Lung microvascular endothelial cell (primary cell): ENCODE measurements at places on chromosomes 3 and 15. TPM values are rescaled to one million over a fixed set of nuclear protein-coding genes. Genes with fewer than 3 reads are reported as not detected.

DNA sequence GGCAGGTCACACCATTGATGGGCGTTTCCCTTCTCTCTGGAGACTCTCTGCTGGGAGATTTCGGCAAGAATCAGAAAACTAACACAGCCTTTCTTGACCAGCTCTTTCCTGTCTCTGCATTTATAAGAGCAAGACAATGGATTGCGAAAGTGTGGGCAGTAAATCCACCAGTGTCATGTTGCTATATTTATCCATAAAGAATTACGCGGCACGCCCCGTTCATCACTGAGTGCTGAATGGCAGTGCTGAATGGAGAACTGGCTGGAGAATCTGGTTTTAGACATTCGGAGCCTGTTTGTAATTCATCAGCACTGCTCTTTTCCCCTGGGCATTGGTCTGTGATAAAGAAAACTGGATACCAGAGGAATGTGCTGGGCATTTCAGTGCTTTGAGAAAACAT is 2.0 kb upstream of the CEMIP start:
- peak; percentile 61 for DNase-seq

Gene LRRN1
- total RNA-seq, result not detected in 2 replicates

GRCh38 chr3:135125171-135125801 is 330.2 kb downstream of the EPHB1 start:
- DNase-seq, result peak; percentile 35

GRCh38 chr3:127820221-127820825 is 2.0 kb downstream of the MGLL start:
- peak; percentile 17 for DNase-seq

GRCh38 chr15:97045666-97046421 is 715.3 kb downstream of the NR2F2 start:
- DNase-seq, result no peak

DNA sequence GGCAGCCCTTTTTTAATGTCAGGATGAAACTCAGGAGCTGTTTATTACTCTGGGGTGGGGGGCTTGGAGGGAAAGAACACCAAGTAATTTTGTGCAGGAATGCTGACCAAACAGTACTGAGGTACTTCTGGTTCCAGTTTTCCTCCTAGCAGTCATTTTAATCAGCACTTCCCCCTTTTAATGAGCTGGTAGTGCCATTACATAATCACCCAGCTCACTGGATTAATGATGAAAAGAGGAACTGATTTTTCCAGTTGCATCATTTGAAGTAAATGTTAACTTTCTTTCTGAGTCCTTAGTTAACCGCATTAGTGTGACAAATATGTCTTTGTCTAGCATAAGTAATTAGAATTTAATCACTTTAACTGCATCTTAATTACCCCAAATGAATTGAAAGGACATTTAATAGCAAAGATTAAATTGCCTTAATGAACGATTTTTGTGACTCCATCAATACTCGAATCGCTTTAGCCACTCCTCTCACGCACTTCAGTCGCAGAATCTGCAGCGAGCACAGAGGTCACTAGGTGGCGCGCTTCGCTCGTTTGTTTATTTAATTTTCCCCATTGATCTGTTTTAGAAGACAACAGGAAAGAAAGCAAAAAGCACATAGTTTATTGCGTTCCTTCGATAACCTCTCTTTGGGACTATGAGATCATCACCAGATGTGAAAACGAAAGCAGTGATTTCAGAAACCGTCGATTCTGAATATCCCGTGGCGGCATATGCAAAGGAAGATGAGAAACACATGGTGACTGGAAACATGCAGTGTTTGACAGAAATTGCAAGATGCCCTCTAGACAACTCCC is 9.8 kb downstream of the ONECUT1 start:
- DNase-seq, result peak; percentile 53

GRCh38 chr3:50447290-50447840 is 56.1 kb downstream of the CACNA2D2 start:
- DNase-seq, result no peak

Gene CFAP20DC
- total RNA-seq, result 0.40 and 0.65 TPM in 2 replicates

Gene AGTR1
- total RNA-seq, result not detected in 2 replicates

- no peak for DNase-seq
Observed at GRCh38 chr3:99506-99905, 97.1 kb upstream of the CHL1 start.

DNA sequence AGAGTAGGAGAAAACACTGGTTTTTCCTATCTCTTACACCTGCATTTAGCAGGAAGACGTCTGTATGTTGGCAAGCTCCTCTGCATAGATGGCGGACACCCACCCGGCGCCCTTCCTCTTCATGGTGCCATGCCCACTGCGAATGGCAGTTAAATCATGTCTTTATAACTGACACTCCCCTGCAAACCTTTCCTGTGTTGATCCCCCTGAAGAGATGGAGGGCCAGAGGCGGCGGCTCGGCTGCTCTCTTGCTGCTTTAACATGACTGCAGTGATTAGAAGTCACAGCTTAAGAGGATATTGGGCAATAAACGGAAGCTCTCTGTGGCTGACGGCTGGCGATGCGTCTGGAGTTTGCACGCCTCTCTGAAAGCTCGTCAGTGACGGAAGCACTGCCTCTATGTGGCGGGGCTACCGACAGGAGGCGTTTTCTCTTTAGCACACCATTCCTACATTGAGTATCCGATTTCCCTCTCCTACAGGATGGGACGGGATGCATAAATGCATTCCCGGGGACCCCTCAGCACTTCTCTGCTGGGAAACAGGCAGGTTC is 25.5 kb upstream of the SNRPA1 start:
- DNase-seq, result no peak

- DNase-seq, result no peak
Observed at GRCh38 chr15:50017522-50017921, 101.5 kb downstream of the ATP8B4 start.

Gene ENTPD3
- not detected in 2 replicates for total RNA-seq

DNA sequence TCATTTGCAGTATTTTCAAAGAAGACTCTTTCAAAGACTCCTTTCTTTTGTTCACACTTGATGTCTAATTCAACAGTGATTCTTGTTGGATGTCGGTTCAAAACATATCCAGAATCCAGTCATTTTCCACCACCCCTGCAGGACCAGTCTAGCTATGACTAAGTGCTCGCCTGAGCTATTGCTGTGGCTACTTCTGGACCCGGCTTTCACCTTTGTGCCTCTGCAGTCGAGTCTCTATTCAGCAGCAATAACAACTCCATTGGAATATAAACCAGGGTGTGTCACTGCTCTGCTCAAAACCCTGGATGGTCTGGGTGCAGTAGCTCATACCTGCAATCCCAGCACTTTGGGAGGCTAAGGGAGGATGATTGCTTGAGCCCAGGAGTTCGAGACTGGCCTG is 55.0 kb downstream of the PRICKLE2 start:
- no peak for DNase-seq

DNA sequence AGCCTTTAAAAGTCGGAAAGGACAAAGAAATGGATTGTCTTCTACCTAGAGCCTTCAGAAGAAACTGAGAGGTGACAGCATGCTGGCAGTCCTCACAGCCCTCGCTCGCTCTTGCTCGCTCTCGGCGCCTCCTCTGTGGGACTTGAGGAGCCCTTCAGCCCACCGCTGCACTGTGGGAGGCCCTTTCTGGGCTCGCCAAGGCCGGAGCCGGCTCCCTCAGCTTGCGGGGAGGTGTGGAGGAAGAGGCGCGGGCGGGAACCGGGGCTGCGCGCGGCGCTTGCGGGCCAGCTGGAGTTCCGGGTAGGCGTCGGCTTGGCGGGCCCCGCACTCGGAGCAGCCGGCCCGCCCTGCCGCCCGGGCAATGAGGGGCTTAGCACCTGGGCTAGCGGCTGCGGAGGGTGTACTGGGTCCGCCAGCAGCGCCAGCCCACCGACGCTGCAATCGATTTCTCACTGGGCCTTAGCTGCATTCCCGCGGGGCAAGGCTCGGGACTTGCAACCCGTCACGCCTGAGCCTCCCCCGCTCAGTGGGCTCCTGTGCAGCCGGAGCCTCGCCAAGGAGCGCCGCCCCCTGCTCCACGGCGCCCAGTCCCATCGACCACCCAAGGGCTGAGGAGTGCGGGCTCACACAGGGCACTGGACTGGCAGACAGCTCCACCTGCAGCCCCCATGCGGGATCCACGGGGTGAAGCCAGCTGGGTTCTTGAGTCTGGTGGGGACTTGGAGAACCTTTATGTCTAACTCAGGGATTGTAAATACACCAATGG is 953.8 kb upstream of the GBE1 start:
- no peak for DNase-seq

DNA sequence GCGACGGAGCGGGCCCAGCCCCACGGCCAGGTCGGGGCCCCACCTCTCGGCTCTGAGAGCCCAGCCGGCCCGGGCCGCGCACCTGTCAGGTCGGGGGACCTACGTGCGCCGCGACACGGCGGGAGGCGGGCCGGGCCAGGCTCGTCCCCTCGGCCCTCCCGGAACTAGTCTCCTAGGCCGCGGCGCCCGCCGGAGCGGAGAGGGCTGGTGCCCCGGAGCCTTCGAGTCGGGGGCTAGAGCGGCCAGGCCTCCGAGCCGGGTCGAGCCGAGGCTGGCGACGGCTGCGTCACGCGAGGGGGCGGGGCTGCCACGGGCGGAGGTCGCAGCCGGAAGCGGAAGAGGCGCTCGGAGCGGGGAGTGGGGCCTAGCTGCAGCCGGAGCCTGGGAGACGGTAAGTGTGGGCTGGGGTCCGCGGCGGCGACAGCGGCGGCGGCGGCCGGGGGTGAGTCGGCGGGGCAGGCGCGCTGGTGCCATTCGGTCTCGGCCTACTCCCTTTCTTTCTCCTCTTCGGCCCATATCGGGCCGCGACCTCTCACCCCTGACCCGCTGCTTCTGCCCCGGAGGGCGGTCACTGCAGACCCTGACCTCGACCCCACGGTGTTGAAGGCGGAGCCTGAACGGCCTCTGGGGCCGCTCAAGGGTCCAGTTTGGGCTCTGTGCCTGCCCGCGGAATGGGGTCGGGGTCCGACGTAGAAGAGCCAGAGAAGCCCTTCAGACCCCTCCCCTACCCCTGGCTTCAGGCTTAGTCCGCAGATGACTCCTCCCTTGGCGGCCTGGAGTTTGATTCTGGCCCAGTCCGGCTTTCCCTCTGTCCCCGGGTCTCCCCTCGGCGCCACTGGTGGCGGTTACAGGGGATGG is at the start of gene CLK3:
Gene CLK3 (plus strand): TSS at position 329 of the 858 bp plus-strand sequence. CDS start 3,361 bp downstream, outside the sequence.
- peak; percentile 93 for DNase-seq

GRCh38 chr3:112459750-112460149 is 39.5 kb downstream of the BTLA start:
- DNase-seq, result no peak

- no peak for DNase-seq
Observed at GRCh38 chr3:130340766-130341165, 4.7 kb upstream of the COL6A5 start.

Gene SAMD7
- not detected in 2 replicates for total RNA-seq

Gene NECTIN3
- total RNA-seq, result 33.3 and 44.8 TPM in 2 replicates

DNA sequence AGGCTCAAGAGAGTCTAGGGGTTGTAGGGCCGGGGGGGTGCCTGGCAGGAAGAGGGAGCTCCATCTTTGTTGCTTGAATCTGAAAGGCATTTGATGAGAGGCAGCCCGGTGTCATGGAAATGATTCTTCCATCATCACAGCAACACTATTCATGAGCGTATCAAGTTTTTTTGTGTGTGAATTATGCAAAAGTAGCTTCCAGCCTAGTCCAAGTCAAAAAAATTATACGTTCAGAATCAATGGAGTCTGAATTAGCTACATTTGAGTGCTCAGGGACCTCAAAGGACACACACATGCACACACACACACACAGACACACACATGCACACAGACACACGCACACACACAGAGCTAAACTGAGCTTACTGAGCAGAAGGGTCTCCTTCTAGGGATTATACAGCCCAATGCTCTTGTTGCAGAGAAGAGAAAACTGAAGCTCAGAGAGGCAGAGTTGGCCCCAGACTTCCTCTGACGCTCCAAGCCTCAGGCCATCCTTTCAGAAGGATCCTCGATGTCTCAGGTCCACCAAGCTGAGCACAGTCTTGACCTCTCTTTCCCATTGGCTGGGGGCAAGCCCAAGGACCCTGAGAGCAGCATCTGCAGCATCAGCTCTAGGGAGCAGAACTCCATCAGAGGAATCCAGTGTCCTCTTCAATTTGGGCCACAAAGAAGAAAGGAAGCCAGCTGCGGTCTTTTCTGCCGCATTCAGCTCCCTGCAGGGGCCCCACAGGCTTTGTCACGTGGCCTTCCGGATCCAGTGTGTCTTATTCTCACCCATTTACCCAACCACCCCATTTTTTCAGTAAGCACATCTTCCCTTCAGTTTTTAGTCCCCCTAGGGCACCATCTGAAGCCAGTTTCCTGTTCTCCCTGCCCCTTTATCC is 228.0 kb downstream of the UACA start:
- no peak for DNase-seq

Gene CASR
- not detected in 2 replicates for total RNA-seq

DNA sequence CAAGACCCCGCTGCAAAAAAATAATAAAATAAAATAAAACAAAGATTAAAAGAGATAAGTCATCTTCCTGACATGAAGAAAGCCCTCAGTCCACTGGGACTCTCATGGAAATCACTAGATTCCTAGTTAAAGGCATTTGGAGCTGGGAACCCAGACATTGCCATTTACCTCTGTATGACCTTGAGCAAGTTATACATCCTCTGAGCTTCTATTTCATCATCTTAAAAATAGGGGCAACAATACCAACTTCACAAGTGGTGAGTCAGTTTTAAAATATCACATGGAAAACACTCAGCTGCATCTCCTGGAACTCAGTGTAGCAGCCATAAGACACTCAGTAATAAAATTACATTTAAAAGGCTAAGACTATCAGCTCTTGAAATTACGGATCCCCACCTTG is 334.8 kb downstream of the ERC2 start:
- peak; percentile 1 for DNase-seq

Gene TMEM43
- 54.9 and 87.3 TPM in 2 replicates for total RNA-seq

Gene RARRES1
- 1.8 and 2.4 TPM in 2 replicates for total RNA-seq

- no peak for DNase-seq
Observed at GRCh38 chr3:181276358-181276896, 286.9 kb upstream of the DNAJC19 start.

DNA sequence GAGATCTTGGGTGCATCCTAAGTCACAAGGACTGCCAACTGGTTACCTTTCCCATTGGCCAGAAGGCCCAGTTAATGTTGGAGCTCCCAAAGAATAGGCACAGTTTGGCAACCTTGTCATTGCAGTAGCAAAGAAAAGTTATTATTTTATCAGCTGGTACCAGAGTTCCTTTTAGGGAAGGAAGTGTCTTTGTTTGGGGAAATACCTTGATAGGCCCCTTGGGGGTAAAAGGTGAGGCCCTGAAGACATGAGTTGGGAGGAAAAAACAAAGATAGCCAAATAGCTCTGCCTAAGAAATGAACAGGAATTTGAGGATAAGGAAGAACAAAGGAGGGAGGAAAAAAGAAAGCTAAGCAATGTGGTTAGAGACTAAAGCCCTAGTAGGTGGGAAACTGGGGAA is 85.8 kb downstream of the ANP32A start:
- no peak for DNase-seq

Gene GOLGA8S
- total RNA-seq, result under 0.01 TPM in 1 of 2 replicates, not detected in the other

DNA sequence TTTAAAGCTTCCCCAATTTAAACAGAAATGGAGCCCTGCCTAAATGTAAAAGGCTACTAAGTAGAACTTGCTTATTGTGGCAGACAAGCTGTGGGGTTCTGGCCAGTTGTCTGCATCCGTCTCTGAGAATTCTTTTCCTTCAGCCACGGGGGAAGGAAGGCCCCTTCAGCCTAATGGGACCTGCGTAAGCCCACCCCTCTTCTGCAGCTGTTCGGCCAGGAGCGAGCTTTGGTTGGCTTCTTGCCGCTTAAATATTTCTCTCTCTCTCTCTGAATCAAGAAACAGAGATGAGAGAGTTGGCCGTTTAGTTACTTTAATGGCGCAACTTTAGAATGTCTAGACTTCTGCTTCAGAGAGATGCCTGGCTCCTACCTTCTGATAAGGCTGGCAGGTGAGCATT is 151.7 kb upstream of the PROK2 start:
- no peak for DNase-seq

GRCh38 chr3:183513046-183513706 is 42.3 kb downstream of the KLHL6 start:
- DNase-seq, result peak; percentile 47

- DNase-seq, result no peak
Observed at GRCh38 chr3:72664184-72664975, 183.9 kb downstream of the SHQ1 start.
